ENCODE measurements at places on chromosomes 6 and 20.

DNA sequence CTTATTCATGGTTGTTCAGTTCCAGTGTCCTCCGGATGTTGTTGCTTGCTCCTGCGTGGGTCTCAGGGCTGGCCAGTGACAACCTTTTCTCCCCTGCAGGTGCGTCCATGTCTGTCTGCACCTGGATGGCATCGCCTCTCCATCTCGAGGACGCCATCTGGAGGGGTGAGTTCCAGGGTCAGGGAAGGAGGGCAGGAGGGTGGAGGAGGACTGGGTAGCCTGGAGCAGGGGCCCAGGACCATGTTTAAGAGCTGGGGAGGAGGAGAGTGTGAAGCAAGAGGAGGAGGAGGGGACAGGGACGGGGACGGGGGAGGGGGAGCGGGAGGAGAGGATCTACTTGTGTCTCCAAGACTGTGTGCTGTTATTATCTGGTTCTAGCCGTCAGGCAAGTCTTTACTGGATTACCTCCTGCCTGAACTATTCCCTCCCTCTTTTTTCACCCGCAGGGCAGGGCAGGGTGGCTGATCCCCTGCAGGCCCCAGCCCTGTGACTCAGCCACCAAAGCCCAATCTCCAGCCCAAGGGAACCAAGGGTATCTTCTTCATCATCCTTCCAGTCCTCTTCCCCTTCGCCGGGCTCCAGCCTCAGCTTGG lies 32.2 kb upstream of the TULP1 start:
- no peak for DNase-seq

DNA sequence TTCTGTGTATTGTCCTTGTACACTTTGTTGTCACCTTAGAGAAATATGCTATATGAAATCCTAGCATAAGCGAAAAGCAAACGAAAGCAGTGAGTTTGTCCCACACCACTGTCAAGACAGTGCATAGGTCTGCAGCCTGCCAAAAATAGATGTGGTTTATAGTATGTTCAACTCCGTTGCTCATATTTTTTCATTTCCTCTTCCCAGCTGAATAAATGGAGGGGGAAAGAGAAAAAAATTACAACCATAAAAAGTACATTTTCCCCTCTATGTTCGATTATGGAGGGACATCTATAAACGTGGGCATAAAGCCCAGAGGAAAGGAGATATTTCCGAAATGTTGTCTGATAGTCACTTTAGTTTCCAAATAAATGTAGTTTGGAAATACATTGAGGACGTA lies 25.8 kb downstream of the PRL start:
- DNase-seq = no peak

DNA sequence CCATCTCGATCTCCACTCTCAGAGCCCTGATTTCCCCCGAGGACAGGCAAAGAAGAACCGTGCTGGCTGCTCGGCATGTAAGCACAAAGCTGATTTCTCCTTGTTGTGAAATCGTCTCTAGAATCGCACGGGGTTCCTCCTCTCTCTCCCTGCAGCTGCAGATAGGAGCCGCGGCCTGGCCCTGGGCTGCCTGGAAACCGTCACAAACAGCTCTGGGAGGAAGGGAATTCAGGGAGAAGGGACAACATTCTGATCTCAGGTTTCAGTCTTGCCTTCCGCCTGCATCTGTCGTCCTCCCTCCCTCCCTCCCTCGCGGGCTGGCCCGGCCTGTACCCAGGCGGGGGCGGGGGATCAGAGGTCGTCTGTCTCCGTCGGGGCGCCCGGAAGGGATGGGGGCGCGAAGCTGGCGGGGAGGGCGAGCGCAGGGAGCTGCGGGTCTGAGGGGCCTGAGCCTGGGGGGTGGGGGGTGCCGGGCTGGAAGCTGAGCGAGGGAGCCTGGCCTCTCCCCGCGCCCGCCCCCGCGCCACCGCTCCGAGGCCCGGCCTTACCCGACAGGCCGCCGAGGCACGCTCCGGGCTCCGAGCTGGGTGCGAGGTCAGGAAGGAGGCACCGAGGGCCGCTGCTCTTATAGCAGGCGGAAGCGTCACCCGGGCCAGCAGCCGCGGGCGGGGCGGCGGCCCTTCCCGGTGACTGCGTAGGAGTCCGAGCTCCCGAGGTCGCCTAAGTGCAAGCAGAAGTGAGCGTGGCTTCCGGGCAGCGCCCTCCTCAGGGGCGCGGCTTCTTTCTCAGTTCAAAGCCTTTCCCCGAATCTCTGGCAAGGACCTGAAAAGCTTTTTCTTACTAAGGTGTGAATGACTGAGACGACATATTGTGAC lies at the start of gene SERPINB1:
TSS of gene SERPINB1 (minus strand) at position 600 of the 875 bp plus-strand sequence. CDS start 1,277 bp downstream, outside the sequence.
- DNase-seq = peak; percentile 94

DNA sequence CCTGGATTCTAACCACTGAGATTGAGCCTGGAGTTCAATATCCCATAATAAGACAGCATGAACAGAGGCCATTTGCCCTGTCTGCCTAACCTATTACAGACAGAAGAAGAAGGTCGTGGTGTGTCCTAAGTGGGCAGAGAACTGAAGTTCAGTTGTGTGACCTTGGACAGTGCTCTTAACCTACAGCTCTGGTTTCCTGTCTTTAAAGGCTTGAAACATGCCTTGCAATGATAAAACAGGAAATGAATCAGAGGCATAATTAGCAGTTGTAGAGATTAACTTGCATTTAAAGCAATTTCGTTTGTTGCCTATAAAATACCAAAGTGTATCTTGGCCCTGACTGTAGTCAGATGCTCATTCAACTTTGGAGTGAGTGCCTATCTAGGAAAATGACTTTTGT lies 507.2 kb upstream of the CHD6 start:
- no peak for DNase-seq

GRCh38 chr6:38114976-38115625 lies 295.6 kb downstream of the ZFAND3 start:
- no peak for DNase-seq
